ENCODE measurements at places on chromosomes 3 and 15.

GRCh38 chr15:48674876-48675275, 29.4 kb upstream of the FBN1 start:
- no peak for DNase-seq

DNA sequence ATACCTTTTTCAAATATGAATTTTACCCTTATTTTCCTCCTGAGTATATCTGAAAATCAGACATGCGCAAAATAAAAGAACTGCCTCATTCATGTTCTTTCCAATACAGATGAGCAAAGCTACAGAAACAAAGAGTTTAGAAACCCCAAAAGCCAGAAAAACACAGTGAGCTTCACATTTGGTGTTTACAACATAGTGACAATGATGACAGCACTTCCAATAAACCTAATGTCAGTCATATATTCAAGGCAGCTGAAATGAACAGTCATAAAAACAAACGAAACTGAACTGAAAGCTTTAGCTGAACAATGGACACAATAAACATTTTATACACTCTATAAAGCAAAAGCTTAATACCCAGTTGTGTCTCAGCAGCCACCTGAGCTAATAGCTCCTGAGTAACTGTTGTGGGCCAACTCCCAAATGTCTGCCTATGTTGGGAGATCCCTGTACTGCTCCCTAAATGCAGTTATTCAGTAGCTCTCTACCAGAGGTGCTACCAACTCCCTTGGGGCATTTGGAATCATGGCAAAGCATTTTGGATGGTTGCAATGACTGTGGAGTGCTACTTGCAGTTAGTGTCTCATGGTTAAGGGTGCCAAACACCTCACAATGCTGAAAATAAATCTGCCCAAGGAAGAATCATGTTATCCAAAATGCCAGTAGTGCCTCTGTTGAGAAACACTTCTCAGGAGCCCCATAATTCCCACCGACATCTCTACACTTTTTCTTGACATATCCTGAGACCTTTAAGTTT, 131.5 kb downstream of the TGFBR2 start:
- DNase-seq: no peak

DNA sequence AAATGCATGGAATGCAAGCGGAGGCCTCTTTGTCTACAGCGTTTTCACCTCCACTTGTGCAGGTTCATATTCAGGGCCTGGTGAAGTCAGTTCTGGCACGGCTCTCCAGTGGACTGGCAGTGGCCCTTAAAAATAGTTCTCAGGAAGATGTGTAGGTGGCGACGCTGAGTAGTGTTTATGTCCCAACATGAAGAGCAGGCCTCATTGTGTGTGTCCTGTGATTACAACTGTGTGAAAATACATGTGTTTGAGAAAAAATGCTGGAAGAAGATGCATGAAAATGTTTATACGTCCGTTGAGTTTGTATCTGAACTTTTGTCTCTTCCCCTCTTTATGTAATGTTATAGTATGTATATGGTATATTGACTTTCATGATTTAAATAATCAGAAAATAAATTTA, 7.2 kb downstream of the LIPC start:
- no peak for DNase-seq

GRCh38 chr3:195705081-195705991, 15.4 kb upstream of the MUC20 start:
- DNase-seq: no peak

GRCh38 chr15:81955382-81956062, 90.3 kb downstream of the MEX3B start:
- DNase-seq: no peak

GRCh38 chr15:77186594-77187011, 115.7 kb upstream of the TSPAN3 start:
- no peak for DNase-seq

DNA sequence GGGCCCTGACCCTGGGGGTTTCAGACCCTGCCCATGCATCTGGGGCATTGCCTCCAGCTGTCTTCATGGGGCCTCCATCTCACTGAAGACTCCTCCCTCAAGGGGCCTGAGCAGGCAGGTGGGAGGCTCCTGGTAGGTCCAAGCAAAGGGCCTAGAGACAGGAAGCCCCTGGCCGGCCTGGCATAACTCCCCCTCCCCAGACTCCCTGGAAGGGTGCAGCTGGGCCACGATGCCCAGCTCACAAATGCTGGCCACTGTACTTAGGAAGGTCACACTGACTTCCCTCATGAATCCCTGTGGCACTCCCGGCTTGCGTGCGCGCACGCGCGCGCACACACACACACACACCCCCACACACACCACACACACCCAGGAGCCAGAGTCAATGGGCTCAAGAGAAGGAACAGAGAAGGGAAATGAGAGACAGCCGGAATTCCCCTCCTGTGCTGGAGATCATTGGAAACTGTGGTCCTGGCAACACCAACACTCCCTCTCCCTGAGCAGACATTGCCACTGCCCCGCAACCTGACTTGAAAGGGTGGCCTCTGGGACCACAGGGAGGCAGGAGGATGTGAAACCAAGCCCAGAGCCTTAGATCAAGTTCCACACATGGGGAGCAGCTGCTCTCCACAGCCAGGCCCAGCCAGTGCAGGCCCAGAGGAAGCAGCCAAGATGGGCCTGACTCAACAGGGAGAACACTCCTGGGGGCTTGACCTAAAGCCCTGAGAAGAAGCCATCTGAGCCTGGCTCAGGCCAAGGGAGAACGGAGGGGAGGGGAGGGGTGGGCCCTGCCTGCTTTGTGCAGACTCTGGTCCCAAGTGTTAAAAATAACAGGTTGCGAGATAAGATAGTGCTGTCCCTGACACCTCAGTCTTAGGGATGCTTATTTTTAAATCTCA, 69.7 kb downstream of the SCN5A start:
- no peak for DNase-seq

- DNase-seq: no peak
Measured at GRCh38 chr15:99568625-99569352, 3.0 kb downstream of the MEF2A start.

- no peak for DNase-seq
Measured at GRCh38 chr3:120198305-120198878, 86.6 kb downstream of the GPR156 start.

DNA sequence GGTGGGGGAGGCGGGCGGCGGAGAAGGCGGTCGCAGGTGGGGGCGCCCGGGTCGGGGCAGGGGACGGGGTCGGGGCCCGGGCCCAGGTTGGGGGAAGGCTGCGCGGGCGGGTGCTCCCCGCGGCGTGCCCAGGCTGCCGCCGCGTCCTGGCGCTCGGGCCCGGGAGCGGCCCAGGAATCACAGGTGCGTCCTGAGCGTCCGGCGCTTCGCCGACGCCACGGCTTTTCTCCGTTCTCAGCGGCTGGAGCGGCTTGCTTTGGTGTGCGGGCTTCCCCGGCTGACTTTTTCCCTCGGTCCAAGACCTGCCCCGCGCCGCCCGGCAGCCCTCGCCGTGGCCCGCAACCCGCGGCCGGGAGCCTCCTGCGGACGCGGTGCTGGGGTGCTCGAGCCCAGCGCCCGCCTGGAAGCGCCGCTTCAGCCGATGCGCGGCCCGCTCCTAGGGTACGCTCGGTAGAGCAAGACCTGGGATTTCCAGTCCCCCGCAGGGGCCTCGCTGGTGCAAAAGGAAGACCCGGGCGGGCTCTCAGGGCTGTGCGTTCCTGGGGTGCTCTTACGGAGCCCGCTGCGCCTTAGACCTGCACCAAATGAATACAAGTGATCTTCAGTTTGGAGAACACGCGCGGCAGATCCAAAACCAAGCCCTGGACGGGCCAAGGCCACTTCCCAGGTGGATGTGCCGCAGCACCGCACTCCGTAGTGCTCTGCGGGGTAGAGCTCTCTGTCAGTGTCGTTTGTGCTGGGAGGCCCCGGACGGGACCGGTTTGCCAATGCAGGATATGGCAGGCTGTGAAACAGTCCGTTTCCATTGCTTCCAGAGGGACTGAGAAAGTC, 639 bp downstream of the NIPA1 start:
- no peak for DNase-seq

DNA sequence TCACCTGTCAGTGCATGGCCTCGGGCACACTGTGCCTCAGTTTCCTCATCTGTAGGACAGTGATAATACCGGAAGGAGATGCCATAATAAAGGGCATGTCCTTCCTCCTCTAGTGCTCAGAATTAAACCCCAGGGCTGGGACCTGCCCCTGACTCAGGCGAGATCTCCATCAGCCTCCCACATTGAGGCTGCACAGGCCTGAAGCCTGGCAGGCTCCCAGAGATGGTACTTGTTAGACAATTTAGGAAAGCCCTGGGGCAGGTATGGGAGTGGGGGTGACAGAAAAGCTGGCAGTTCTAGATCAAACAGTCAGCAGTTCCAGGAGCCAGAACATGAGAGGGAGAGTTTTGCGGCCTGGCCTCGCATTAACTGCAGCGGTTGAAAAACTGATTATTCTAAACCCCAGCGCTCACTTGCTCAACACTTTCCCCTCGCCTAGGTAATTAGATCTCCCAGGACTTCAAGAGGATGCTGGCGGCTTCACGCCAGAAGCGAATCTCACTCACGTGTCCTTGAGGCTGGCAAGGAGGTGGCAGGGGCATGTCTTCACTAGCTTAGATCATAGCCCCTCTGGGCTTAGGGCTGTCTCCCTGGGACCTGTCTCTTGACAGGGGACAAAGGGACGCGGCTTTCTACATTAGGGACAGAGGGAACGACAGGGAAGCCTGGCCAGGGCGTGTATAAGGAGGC, 73.1 kb downstream of the ATP2B2 start:
- no peak for DNase-seq

DNA sequence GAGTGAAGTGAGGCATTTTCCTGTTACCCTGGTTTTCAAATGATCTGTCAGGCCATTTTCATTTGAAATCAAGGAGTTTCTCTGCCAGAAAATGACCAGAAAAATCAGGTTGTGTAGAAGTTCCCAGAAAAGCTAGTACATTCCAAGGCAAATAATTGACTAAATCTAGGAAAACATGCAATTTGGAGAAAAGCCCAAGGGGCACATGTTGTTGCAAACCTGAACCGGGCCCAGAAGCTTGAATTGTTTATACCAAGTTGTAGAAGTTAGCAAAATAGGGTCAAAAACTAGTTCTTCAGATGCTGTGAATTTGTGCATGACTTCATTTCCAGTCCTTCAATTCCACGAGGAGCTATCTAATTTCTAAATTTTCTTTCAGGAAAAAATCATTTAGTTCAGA, 31.0 kb downstream of the TRIM42 start:
- no peak for DNase-seq

DNA sequence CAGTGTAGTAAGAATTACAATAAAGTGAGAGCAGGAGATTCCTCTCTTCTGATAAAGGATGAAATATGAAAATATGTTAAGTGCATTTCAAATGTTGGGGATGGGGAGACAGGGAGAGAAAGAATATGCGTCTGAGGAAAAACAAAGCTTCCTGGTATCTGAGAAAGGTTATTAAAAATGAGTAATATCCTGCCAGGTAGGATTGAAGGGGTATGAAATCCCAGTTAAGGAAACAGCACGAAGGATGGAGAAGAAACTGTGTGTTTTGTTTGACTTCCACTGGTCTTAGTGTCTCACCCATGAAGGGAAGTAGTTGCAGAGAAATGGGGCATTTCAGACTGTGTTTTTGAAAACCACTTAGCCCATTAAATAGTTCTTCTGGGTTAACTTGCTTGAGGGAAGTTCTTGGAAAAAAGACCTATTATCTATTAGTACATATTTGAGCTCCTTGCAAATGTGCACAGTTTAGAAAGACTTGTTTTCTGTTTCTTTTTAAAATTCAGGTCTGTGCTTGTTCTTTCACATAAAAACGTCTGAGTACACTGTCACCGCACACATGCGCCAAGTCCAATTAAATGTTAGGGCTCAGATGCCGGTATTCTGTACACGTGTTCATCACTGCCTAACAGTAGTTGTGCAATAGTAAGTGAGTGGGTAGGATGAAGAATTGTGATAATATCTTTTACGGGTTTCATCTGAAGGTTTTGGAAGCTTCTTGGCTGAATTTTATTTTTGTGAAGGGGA, 196.1 kb upstream of the P2RY1 start:
- no peak for DNase-seq

GRCh38 chr3:36800533-36801116, 36.3 kb upstream of the DCLK3 start:
- no peak for DNase-seq

DNA sequence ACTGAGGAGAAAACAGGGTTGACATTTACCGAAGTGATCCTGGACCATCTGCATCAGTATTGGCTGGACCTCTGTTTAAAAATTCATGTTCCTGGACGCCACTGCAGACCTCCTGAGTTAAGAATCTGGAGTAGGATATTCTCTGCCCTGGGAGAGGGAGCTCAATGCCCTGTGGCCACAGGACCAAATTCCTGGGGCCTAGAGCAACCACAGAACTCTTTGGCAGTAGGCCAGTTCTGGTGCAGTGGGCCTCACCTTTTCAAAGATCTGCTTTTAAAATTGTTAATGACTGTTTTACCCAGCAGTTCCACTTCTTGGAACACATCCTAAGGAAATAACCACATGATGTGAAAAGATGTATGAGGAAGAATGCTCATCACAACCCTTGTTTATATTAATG, 133.3 kb upstream of the ADPGK start:
- no peak for DNase-seq

DNA sequence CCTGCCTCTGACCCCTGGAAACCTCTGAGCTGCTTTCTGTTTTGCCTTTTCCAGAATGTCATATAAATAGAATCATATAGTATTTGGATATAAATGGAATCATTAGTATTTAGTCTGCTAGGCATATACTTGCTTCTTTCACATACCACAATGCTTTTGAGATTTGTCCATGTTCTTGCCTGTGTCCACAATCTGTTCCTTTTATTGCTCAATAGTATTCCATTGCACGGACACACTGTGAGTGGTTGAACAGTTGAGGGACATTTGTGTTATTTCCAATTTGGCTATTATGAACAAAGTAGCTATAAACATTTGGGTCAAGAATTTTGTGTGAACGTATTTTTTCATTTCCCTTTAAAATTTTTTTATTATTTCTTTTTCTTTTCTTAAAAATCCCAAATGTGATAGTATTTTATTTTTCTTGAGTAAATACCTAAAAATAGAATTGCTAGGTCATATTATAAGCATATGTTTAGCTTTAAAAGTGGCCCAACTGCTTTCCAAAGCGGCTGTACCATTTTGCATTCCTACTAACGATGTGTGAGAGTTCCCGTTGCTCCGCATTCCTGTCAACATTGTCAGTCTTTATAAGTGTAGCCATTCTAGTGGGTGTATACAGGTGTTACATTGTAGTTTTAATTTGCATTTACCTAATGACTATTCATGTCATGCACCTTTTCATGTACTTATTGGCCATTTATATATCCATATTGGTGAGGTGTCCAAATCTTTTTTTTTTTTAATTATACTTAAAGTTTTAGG, 26.5 kb downstream of the WDR53 start:
- no peak for DNase-seq

GRCh38 chr15:75153087-75153486, 48.6 kb upstream of the C15orf39 start:
- DNase-seq: no peak
